ENCODE measurements at places on chromosomes 3 and 15.

- no peak for DNase-seq
Observed at GRCh38 chr3:32254268-32254667, 15.8 kb downstream of the CMTM8 start.

DNA sequence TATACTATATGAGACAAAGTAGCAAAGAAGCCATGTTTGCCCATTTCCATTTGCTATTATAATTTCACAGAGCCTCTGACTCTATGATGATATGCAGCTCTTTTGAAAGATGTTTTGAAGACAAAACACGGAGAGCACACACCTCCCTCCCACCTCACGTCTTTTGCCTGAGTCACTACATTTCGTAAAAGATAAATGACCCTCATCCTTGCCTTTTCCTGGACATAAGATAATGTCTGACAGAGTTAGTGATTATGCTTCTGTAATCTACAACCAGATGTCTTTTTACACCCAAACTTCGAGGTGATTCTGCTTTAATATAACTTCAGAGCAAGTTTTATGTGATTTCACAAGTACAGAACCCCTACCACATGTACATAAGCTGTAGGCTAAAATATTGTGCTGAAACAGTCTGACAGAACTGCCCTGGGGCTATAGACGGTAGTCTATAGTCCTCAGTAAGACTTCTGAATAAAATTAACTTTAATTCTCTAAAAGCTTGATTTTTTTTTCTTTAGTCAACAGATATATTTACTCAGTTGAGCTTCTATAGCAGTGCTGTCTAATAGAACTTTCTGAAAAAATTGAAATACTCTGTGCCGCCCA lies 99.9 kb downstream of the CD200R1L start:
- DNase-seq, result no peak

DNA sequence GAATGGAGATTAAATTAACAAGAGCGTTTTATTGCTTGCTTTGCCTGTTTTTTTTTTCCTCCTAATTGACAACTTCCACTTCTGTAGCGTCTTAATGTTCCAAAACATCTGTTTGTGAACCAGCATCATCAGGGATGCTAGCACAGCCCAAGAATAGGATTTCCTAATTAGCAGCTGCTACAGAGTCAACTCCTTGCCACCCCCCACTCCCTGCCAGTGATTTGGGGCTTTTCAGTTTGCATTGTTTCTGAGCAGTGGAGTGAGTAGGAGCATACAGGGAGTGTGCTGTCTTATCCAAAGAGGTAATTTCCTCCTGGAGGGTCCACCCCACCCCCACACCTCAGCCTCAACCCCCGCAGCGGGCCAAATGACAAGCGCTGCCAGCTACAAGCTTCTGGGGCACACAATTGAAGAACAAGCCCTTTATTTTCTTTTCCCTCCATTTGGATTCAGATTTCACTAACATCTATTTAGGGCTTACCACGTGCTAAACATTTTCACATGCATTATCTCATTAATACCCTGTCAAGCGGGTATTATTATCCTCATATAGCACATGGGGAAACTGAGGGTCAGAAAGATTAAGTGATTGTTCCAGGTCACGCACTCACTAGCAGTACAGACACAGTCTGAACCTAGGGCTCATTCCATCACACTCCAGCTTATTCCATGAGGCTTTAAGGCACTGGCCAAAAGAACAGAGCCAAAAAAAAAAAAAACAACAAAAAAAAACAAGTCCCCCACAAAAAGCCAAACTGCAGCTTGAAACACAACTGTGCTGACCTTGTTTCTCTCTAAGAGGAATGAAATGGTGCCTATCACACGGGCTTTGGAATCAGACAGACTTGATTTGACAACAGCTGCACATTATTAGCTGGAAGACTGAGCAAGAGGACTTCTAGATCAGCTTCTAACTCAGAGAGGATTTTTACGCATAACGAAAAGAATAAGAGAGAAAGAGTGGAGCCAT lies 16.4 kb downstream of the HEG1 start:
- no peak for DNase-seq

GRCh38 chr15:45522328-45523165 lies at the start of gene SLC30A4:
Gene SLC30A4 (minus strand): TSS chr15:45522755. CDS start chr15:45522354, 401 bp downstream.
- DNase-seq, result peak; percentile 54

- DNase-seq, result peak; percentile 36
Observed at GRCh38 chr15:91866971-91867372, 13.5 kb downstream of the SLCO3A1 start.

DNA sequence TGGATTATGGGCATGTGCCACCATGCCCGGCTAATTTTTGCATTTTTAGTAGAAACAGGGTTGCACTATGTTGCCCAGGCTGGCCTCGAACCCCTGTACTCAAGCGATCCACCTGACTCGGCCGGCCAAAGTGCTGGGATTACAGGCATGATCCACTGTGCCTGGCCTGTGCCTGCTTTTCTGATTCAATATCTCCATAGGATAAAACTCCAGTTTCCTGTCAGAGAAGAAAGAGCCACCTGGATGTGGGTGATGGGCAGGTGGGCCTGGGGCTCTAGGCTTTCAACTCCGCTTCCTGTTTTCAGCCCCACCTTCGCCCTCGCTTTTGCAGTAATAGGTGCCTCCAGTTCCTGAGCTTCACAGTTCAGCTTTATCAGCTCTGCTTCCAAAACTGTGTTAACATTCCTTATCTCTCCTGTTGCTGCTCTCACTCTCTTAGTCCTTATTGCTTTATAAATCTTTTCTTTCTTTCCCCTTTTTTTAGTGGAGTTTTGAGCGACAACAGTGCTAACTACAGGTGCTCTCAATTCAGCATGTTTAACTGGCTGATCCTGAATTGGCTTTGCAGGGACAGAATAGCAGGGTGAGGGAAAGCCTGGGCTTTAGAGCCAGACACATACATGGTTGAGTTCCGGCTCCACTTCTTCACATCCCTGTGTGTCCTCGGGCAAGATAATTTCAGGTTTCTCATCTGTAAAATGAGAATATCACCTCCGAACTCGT lies 21.1 kb upstream of the PDE8A start:
- DNase-seq, result peak; percentile 18

DNA sequence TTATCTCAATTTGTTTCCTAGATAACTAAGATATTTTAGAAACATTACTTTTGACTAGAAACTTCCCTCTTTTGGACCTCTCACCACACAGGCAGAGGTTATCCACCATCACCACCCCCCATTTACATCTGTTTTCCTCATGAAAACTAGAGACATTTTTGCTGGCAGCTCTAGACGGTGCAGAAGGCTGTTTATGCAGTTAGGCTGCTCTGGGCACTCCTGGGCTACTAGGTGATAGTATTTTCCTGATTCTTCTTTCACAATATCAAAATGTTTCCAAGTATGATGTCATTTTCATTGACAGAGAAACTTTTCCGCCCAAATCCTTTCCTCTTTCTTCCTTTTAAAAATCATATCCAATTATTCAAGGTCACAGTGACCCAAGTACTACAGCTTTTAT lies 67.1 kb downstream of the PLOD2 start:
- no peak for DNase-seq

DNA sequence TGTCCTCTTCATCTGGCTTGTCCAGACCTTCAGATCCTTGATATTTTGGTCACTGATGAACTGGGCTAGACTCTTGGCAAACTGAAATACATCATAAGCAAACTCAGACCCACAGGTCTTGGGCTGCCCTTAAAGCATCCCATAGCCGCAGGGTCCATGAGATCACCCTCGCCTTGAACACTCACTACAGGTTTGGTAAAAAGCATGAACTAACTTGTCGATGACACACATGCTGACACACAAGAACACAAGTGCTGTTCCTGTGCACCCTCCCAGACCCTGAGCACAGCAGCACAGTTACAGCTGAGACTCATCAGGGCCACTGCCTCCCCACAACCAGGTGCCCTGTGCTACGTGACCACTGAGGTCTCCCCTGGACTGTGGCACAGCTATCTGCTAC lies 21.0 kb downstream of the PFKFB4 start:
- no peak for DNase-seq

DNA sequence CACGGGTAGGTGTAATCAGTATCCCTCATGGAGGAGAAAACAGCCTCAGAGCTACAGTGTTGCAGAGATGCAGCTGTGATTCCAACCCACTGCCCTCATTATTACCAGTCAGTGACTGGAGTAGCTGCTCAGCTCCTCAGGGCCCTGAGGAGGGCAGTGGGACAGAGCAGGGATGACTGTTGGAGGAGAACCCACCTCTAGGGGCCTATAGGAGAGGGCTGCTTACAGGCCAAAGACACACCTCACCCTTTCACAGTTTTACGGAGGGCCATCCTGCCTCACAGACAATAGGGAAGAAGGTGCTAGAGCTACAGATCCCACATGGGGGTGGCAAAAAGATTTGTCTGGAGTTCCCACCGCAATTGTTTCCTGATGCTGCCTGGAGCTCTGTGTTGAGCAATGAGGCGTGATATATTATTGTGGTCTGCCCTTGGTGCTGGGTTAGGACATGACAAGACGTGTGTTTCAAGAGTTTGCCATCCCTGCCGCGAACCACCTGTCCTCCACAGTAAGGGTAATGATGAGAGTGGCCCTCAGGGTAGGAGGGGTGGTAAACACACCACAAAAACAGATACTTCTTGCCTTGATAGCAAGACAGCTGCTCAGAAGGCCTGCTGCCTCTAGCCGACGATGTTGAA lies 140.5 kb upstream of the TPM1 start:
- DNase-seq, result no peak

GRCh38 chr3:150393745-150394144 lies 14.4 kb upstream of the TSC22D2 start:
- DNase-seq, result no peak

DNA sequence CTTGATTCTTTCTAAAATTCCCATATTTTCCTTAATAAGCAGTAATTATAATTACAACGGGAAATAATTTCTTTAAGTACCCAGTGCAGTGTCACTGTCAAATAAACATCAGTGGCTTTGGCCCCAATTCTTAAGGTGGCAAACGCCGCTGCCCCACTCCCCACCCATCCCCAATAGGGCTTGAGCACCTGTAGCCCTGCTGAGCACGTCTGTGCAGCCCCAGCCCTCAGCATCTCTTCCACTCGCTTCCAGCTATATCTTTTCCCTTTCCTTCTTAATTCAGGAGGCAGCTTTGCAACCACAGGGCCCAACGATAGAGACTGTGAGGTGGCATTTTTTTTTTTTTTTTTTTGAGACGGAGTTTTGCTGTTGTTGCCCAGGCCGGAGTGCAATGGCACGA lies 9.0 kb downstream of the PPM1M start:
- no peak for DNase-seq

GRCh38 chr15:93291380-93291779 lies 202.4 kb upstream of the RGMA start:
- no peak for DNase-seq

GRCh38 chr3:50674349-50675178 lies at the start of gene DOCK3:
Gene DOCK3 (plus strand): TSS chr3:50674927. CDS start chr3:50675264, 337 bp downstream.
- peak; percentile 29 for DNase-seq

Data from astrocyte of the spinal cord (primary cell).